Kidney glomerular epithelial cell (primary cell): ENCODE measurements at places on chromosomes 3 and 15.

GRCh38 chr15:32730677-32731654 lies 13.2 kb downstream of the GREM1 start:
- DNase-seq = no peak

- no peak for DNase-seq
These were observed 162.5 kb downstream of the GAP43 start for GRCh38 chr3:115785782-115786181.

GRCh38 chr3:105755121-105755886 lies 113.5 kb downstream of the CBLB start:
- DNase-seq = no peak

DNA sequence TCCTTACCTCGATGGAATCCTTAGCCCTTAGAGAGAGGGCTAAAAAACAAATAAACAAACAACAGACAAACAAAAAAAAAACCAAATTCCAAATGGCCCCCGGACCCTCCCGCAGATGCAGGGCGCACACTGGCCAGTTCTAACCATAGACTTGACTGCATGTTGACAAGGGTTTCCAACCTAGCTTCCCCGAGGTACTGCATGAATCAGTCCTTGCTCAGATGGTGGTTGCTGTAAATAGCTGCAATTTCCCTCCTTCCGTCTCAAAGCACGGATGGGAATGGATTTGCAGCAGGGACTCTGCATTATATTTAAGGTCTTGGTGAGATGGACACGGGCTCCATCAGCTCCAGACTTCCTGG lies 162.8 kb downstream of the CD47 start:
- DNase-seq = no peak

DNA sequence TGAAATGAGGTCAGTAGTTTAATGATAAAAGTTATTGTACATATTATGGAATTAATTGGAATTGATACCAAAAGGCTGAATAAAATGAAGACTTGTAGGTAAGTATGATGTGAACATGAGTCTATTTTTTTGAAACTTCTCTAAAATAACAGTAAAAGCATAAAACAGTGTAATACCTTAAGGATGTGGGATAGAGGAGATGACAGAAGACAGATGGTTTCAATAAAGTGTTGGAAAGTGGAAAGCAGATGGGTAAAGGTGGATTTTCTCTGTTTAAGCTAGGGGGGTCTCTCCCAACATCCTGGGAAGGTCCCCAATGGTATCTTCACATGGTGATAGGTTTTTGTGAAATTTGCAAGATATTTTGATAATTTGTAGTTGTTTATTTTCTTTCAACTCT lies 41.6 kb downstream of the GMPS start:
- no peak for DNase-seq

GRCh38 chr3:102449341-102449740 lies 14.5 kb downstream of the ZPLD1 start:
- DNase-seq = no peak

DNA sequence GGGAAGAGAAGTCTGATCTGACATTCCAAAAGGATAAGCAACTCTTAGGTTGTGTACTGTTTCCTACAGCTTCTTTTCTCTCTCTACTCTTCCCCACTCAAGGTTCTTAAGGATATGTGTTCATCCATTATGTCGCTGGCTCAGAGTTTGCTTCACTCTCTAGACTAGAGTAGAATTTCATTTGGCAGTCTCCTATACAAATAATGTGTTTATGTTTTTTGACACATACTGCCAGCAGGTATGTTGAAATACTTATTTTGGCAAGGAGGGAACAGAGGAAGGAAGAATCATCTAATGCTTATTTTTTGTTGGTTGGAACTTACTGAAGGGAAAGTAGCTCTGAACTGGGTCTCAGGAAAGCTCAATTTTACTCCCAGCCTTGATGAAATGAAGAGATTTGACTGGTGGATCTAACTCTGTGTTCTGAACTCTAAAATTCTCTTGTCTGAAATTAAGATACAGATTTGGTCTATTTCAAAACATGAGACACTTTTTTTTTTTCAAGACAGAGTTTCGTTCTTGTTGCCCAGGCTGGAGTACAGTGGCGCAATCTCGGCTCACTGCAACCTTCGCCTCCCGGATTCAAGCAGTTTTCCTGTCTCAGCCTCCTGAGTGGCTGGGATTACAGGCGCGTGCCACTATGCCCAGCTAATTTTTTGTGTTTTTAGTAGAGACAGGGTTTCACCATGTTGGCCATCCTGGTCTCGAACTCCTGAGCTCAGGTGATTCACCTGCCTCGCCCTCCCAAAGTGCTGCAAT lies 7.6 kb upstream of the EMC3 start:
- DNase-seq = no peak

- no peak for DNase-seq
These were observed 58.7 kb downstream of the WNT7A start for GRCh38 chr3:13821126-13821525.

DNA sequence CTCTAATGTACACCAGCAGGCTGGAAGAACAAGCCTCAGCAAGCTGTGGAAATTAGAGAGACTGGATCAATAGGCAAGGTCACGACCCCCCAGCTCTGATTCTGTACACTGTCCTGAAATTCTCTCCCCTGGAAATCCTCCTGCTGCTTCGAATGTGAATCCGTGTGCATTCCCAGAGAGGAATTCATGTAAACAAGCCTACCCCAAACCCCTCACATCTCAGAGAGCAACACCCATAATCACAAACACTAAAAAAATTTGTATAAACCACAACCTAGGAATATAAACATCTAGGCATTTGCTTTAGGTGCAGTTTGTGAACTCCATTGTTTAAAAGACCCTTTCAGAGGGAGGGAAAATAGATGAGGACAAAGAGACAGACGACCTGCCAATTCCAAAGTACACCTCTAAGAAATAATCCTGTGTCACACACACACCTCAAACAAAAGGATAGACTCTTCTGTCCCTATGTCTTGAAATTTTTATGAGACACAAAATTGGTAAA lies 325.2 kb downstream of the WDR72 start:
- no peak for DNase-seq

DNA sequence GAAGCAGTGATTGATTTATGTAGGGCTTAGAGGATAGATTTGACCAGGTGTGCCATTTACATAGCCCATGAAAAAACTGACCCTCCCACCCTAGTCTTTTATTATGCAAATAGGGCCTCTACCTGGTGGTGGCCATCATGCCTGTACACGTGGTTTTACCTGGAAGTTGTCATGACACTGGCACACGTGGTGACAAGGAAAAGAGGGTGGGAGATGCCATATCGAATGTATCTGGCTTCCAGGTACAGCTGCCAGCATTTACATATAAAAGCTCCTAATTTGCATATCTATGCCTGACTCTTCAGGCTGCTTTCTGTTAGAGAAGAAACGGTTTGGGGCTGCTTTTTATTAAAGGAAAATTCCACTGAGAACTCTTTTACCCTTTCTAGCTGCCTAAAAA lies 35.0 kb upstream of the DNAJC13 start:
- DNase-seq = no peak

DNA sequence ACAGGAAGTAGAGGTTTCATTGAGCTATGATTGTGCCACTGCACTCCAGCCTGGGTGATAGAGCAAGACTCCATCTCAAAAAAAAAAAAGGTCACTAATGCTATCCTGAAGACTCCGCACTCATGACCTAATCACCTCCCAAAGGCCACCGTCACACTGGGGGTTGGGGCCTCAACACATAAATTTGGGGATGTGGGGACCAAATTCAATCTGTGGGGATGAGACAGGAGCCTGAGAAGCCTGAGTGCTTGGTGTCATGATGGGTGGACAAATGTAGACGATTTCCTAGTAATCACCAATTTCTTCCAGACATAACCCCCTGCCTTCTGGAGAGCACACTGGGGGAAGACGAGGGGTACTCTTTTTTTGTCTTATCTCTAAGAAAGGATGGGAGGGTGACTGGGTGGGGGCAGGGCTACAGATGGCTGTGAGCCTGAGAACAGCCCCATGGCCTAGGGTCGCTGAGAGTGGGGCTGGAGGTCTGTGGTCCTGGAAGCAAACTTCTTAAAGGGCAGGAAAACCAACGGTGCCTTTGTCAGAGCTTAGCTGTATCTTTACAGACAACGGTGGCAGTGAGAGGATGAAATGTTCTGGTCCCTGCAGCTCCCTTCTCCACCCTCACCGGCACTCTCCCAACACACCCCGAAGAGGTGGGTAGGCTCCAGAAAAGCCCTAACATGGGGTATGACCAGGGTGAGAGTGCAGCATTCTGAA lies 16.6 kb upstream of the KLF13 start:
- no peak for DNase-seq

- DNase-seq = no peak
These were observed 23.6 kb downstream of the NCK1 start for GRCh38 chr3:136885357-136886213.

DNA sequence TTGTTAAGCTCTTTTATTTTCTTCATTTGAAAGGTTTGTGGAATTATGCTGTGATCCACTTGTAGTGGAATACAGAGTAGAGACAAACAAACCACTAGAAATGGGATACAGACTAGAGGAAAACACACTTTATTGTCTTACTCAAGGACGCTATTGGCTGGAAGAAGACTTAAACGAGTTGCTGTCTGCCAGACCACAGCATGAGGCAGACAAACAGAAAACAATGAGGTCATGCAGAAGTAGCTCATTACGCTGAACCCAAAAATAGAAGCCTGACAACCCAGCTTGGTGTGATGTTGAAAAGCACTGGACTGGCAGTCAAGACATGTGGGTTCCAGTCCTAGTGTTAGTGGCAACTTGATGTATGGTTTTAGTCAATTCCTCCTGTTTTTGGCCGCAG lies 62.4 kb upstream of the P3H2 start:
- peak; percentile 66 for DNase-seq

- DNase-seq = no peak
These were observed 69.3 kb upstream of the RPL35A start for GRCh38 chr3:197880491-197881269.

- peak; percentile 53 for DNase-seq
These were observed 66.4 kb upstream of the NR2E3 start for GRCh38 chr15:71743861-71744382.

GRCh38 chr15:60809375-60809774 lies 330.4 kb upstream of the ICE2 start:
- no peak for DNase-seq

GRCh38 chr3:183254487-183255347 lies 1.7 kb downstream of the B3GNT5 start:
- DNase-seq = peak; percentile 48

DNA sequence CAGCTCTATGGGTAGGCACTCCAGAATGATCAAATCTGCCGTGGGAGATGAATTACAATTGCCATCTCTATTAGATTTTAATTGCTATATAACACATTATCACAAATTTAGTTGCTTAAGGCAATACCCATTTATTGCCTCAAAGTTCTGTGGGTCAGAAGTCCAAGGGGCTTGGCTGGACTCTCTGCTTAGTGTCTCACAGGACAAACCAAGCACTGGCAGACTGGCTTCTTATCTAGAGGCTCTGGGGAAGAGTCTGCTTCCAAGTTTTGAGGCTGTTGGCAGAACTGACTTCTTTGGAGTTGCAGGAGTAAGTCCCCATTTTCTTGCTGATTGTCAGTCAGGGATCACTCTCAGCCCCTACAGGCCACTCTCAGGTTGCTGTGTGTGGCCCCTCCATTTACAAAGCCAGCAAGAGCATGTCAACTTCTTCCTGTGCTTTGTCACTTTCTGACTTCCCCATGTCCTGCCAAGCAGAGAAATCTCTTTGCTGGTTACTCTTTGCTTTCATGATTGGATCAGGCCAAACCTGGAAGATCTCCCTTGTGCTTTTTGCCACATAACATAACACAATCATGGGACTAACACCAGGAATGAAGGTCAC lies 93.5 kb upstream of the PRICKLE2 start:
- DNase-seq = no peak

- no peak for DNase-seq
These were observed 49.2 kb downstream of the MGLL start for GRCh38 chr3:127772827-127773751.

GRCh38 chr3:149077628-149078027 lies 8.7 kb downstream of the HLTF start:
- DNase-seq = no peak

DNA sequence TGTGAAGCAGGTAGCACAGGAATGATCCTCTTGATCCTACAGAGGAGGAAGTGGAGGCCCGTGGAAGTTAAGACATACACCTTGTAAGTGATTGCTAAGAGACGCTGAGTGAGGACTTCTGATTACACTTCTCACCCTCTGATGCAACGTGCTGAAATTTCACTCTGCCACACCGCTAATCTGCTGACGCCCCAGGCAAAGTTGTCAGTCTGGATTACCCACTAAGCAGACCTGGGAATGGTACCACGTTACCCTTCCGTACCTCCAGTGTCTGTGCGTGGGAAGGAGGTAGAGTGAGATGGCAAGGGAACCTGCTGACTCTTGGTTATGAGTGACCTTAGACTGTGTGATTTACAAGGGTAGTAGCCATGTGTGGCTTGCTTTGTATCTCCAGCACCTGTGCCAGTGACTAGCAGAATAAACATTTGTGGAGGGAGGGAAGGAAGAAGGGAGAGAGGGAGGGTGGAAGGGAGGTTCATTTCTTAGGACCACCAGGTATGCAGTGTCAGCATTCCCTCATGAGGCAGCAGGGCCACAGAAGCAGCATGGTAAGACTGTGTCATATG lies 115.0 kb downstream of the ALDH1A2 start:
- DNase-seq = no peak

DNA sequence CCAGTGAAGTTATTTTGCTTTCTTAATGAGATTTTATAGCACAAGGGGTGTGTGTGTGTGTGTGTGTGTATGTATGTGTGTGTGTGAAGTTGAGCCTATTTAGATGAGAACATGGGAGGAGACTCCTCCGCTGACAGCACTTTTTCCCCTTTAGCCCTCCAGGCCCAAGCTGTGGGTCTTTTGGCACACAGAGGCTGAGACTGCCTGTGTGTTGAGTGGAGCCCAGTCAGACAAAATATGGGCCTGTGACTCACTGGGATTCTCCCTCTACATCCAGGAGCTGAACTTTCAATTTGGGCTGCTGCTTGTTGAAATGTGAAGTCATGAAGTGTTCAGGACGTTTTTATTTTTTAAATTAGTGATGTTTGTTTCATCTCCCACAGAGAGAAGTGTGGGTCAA lies 108.0 kb downstream of the MFSD1 start:
- DNase-seq = no peak

DNA sequence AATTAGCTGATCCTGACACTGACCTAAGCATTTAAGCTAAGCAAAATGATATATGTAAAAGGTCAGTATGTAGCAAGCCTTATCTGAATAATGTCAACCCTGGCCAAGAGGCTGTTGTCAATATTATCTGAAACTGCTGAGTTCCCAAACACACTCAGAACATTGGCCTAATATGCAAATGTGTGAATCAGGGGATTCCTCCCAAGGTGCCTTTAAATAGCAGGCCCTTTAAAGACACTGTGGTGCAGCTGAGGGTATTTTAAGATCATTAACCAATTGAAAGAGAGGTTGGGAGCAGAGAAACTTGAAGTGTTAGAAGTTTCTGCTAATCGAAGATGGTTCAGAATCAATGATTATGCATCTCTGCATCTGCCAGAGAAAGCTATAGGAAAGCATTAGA lies 207.0 kb downstream of the NTRK3 start:
- DNase-seq = no peak

GRCh38 chr3:105700575-105700974 lies 168.2 kb downstream of the CBLB start:
- DNase-seq = no peak
